ENCODE measurements at places on chromosomes 7 and 10. TPM values are rescaled to one million over a fixed set of nuclear protein-coding genes. Genes with fewer than 3 reads are reported as not detected.
A peak's percentile ranks its signal among the peaks of the same experiment; 100 is the strongest.

- H3K4me3 ChIP-seq, result peak overlapping the region; percentile 94
- H3K4me1 ChIP-seq, result peaks cover 53% of the 10 kb centered on the region
- DNase-seq, result peak; percentile 62
- H3K27ac ChIP-seq, result peak overlapping the region; percentile 92
- no peaks in the 10 kb centered on the region for H3K27me3 ChIP-seq
Measured at GRCh38 chr7:129612112-129613015, 844 bp downstream of the NRF1 start.

Gene IQUB
- total RNA-seq, result 0.07 TPM

- H3K36me3 ChIP-seq, result no peaks in the 10 kb centered on the region
- H3K27ac ChIP-seq, result no peak overlapping the region
- no peaks in the 10 kb centered on the region for H3K4me1 ChIP-seq
- H3K4me3 ChIP-seq, result no peak overlapping the region
Measured at GRCh38 chr7:152735443-152736004, 24.0 kb upstream of the ACTR3B start.

- DNase-seq, result no peak
- no peaks in the 10 kb centered on the region for H3K36me3 ChIP-seq
- peaks cover 8% of the 10 kb centered on the region for H3K27me3 ChIP-seq
- H3K4me3 ChIP-seq, result no peak overlapping the region
- H3K4me1 ChIP-seq, result no peaks in the 10 kb centered on the region
- H3K27ac ChIP-seq, result no peak overlapping the region
Measured at GRCh38 chr7:134388336-134389019, 70.4 kb downstream of the AKR1B1 start.

Gene LIPN
- not detected for total RNA-seq

Gene SMURF1
- total RNA-seq, result 13.9 TPM

Gene NPFFR1
- not detected for total RNA-seq

Gene CPA2
- not detected for total RNA-seq

Gene MMD2
- not detected for total RNA-seq

- peaks cover 4% of the 10 kb centered on the region for H3K4me1 ChIP-seq
- no peaks in the 10 kb centered on the region for H3K27me3 ChIP-seq
- peaks cover 39% of the 10 kb centered on the region for H3K36me3 ChIP-seq
- no peak overlapping the region for H3K4me3 ChIP-seq
- DNase-seq, result no peak
Measured at GRCh38 chr10:96955794-96956193, 123.7 kb downstream of the LCOR start.

DNA sequence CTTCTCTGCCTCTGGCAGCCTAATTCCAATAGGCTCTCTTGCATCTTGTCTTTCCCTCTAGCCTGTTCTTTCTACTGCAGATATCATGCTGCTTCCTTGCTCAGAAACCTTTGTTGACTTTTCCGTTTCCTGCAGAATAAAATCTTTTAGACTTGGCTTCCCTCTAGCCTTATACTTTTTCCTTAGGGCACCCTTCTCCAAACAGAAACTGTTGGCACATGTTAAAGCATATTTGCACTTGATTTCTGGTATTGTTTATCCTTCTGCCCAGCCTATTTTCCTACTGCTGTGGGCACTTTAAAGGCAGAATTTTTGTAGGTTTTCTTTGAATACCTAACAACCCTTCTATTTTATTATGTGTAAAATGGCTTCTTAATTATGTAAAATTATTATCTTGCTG, 4.6 kb downstream of the GNAI1 start:
- H3K4me1 ChIP-seq, result peaks cover 5% of the 10 kb centered on the region
- H3K27me3 ChIP-seq, result peaks cover 24% of the 10 kb centered on the region
- no peak overlapping the region for H3K27ac ChIP-seq
- H3K36me3 ChIP-seq, result no peaks in the 10 kb centered on the region
- H3K4me3 ChIP-seq, result no peak overlapping the region
- DNase-seq, result no peak
